ENCODE measurements at places on chromosomes 6 and 20. TPM values are rescaled to one million over a fixed set of nuclear protein-coding genes. Genes with fewer than 3 reads are reported as not detected.

Gene HCRTR2
- 0.50 TPM for total RNA-seq

Gene LPIN3
- 13.6 TPM for total RNA-seq

Gene RAET1G
- not detected for total RNA-seq

Gene TLDC2
- 2.8 TPM for total RNA-seq

Gene TMEM217
- 16.2 TPM for total RNA-seq

Gene TRIM31
- total RNA-seq: 4.0 TPM

Gene SASH1
- total RNA-seq: 40.3 TPM

Gene PRR18
- total RNA-seq: 0.62 TPM

Gene SRC
- total RNA-seq: 179 TPM

Gene NKX2-2
- total RNA-seq: 0.16 TPM

Gene BTNL2
- total RNA-seq: not detected

Gene RIPOR2
- 3.7 TPM for total RNA-seq

Gene DEFB124
- total RNA-seq: not detected

- DNase-seq: no peak
Observed at GRCh38 chr20:38172408-38172807, 7.3 kb upstream of the TGM2 start.

DNA sequence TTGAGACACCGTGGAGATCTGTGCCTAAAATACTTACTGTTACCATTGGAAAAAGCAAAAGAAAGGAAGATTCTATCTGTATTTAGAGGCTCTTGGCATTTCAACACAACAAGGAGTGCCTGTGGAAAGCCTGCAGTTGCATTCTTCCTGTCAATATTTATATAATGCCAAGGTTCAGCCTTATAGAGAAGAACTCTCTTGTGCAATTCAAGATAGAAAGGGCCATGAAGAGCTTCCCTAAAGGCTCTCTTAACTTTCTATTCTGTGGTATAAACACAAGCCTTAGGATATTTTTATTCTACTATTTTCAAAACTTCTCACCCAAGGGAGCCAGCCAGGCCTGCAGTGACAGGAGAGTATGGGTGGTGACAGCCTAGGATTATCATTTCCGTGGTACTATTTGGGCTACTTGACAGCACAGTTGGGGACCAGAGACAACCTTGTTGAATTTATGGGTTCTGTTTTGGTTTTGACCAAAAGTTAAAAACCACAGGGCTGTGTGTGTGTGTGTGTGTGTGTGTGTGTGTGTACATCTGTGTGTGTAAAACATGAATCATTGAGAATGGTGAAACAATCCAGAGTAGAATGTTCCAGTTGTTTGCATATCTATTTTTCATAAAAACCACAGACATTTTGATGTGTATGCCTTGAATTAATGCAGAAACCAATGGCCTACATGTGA is 700.9 kb upstream of the SLC35B3 start:
- no peak for DNase-seq

DNA sequence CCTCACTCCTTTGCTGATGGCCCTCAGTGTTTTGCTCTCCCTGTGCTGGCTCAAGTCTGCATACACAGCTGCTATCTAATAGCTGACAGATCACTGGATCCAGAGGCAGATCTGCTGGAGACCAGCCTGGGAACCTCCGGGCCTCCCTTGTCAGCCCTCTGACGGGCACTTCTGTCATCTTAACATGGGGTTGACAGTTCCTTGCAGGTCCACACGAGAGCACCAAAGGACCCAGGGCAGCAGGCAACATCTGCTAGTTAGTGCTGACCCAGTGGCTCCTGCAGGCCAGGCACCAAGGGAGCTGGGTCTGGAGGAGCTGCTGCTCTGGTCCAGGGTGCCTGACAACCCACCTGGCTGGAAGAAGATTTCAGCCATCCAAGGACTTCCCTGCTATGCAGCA is 208.1 kb downstream of the UST start:
- peak; percentile 22 for DNase-seq

- no peak for DNase-seq
Observed at GRCh38 chr6:78883651-78884050, 16.3 kb downstream of the IRAK1BP1 start.

DNA sequence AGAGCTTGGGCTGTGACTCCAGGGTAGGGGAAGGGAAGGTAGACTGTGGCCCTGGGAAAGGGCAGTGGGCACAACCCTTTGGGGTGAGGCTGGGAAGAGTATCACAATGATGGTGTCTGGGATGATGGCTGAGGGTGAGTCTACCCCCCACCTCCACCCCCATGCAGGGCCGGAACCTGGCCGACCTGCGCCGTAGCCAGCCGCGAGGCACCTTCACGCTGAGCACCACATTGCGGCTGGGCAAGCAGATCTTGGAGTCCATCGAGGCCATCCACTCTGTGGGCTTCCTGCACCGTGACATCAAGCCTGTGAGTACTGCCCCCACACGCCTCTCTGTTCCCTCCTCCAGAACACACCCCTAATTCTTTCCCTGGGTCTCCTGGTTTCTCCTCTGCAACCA is 10.1 kb downstream of the TTBK1 start:
- DNase-seq: no peak

- DNase-seq: peak; percentile 94
Observed at GRCh38 chr6:154510144-154510905, at the start of gene CNKSR3. Gene CNKSR3, minus strand, starts transcription at chr6:154510685. Its CDS starts 571 bp downstream, at chr6:154510114.

- no peak for DNase-seq
Observed at GRCh38 chr6:91198588-91199255, 611.9 kb upstream of the MAP3K7 start.

- DNase-seq: peak; percentile 53
Observed at GRCh38 chr6:37354526-37355384, 972 bp downstream of the RNF8 start.

- no peak for DNase-seq
Observed at GRCh38 chr6:136174510-136174909, 75.6 kb downstream of the MTFR2 start.

- no peak for DNase-seq
Observed at GRCh38 chr6:167449094-167449861, 124.4 kb downstream of the TTLL2 start.

- no peak for DNase-seq
Observed at GRCh38 chr6:14092838-14093789, 24.5 kb upstream of the CD83 start.

- DNase-seq: no peak
Observed at GRCh38 chr6:105078386-105078708, 101.5 kb downstream of the POPDC3 start.

- no peak for DNase-seq
Observed at GRCh38 chr6:129592516-129593232, 117.3 kb downstream of the ARHGAP18 start.

- no peak for DNase-seq
Observed at GRCh38 chr6:76742919-76743318, 670.5 kb upstream of the IMPG1 start.

DNA sequence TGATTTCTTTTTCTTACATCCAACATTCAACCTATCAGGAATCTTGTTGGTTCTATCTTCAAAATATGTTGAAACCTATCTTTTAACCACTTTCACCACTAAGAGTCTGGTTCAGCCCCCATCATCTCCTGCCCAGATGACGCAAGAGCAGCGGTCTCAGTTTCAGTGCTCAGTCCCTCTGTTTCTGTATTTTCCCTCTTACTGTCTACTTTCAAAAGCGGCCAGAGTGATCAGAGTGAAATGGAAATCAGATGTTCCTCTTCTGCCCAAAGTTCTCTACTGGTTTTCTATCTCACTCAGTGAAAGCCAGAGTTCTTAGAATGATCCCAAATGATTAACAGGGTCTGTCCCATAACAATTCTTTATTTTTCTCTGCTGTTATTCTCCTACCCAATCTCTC is 147.9 kb upstream of the PDE7B start:
- no peak for DNase-seq

GRCh38 chr6:105769987-105770386 is 316.1 kb upstream of the PRDM1 start:
- DNase-seq: no peak

- no peak for DNase-seq
Observed at GRCh38 chr6:13688692-13689196, 22.9 kb downstream of the RANBP9 start.

DNA sequence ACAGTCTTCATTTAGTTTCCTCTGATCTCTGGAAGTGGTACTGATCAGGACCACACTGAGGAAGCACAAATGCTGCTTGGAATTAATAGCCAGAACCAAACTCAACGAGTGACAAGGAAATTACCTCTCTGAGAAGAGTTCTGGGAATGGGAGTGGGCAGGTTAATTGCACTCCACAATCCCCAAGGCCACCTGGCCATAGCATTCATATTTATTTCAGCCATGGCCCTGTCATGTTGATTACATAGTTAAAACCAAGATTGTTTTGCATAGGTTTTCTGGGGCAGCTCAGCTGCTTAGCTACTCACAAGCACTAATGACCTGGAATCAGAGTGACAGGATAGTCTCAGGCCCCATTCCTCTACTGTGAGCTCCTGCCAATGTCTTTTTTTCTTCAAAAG is 230.2 kb upstream of the RIMS1 start:
- no peak for DNase-seq

- DNase-seq: no peak
Observed at GRCh38 chr6:30775104-30775503, 30.8 kb upstream of the IER3 start.

- DNase-seq: no peak
Observed at GRCh38 chr6:7727086-7727945, 1.4 kb downstream of the BMP6 start.

DNA sequence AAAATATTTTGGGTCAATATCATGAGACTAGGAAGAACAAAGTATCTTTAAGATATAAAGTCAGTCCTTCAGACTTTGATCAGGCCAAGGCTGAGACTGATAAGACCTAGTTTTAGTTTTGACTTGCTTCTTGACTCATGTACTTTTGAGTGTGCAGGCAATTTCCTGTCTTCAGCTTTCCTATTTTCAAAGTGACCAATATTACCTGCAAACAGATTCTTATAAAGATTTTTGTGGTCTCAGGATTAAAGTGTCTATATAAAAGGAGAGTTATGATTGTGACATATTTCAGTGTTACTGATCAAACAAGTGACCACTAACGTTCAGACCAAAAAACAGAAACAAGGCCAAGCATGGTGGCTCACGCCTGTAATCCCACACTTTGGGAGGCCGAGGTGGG is 36.0 kb upstream of the AKIRIN2 start:
- no peak for DNase-seq

Measured in testis (tissue), 5 donors.